Astrocyte of the spinal cord (primary cell): ENCODE measurements at places on chromosomes 6 and 20.

DNA sequence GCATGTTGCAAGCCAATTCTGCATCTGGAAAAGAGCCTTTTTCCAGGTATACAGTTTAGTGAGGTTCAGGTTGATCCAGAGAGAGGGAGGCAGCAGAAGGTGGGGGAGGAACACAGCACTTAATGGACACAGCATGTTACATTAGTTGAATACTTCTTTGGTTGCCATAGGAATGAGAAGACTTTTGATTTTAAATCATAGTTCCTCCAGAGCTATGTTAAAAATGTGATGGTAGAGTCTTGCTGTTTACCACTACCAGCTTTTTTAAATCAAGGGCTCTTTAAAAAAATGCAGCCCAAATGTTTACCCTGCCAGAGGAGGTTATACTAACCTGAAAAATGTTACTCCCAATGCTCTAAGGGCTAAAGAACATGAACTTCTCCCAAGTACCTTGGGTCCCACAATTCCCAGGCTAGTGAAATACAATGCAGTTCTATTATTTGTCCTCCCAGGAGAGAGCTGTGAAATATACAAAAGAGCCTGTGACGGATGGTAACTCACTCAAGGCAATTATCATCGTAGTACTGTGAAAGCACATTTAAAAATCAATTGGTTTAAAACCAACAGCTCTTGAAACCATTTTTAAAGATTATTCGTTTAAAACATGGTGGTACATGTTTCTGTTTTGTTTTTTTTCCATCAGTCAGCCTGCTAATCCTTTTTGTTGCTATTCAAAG, 6.9 kb upstream of the PHACTR1 start:
- peak; percentile 2 for DNase-seq

GRCh38 chr20:21075471-21075870, 30.7 kb downstream of the LINC00237 start:
- no peak for DNase-seq

DNA sequence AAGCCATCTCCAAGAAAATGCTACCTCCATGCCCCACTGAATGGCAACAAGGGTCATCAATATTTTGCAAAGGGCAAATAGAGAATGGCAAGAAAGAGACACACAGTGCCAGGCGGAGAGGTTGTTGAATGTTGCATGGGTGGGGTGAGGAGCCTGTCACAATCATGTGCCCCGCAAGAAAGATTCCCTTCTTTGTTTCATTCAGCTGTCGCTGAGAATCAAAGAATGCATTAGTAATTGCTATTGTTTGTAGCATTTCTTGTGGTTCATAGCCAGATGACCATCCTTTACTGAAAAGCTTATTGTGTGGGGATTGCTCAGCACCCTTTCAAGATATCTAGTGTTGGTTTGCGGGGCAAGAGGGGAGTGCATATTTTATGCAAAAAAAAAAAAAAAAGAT, 166.5 kb upstream of the QKI start:
- no peak for DNase-seq

GRCh38 chr20:15618912-15619311, 954.3 kb downstream of the KIF16B start:
- no peak for DNase-seq

GRCh38 chr20:36527331-36528125, 13.8 kb upstream of the MYL9 start:
- no peak for DNase-seq

DNA sequence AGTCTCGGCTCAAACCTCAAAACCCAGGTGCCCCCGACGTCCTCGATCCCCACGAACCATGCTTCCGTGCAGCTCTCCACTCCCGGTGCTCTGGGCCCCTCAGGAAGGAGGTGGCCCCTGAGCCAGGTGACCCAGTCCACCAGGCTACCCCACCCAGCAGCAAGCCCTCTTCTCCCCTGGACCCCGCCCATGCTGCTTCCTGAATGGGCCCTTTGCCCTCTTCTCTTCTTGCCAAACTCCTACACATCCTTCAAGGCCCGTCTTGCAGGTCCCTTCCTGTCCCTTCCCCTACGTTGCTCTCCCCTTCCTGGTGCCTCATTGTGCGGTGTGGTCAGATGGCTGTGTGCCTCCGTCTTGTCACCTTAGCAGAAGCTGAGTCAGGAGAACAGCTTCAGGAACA, 3.4 kb upstream of the GATA5 start:
- no peak for DNase-seq

- no peak for DNase-seq
Measured at GRCh38 chr6:12408752-12409151, 118.6 kb downstream of the EDN1 start.

DNA sequence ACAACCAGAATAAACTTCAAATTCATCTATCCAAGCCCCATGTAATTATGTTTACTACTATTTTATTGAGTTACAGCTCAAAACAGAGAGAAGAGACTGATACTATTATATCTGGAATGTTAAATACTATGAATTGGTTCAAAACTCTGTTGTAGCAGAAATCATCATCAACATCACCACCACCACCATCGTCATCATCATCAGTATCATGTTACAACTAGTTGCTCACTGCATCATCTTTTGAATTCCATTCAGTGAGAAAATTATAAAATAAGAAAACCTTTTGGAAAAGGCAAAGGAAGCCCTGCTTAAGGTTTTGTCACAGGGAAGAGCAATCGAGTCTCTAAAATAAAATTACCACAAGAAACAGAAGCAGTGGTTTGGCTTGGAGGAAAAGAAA, 36.2 kb upstream of the THEMIS start:
- DNase-seq: peak; percentile 23

GRCh38 chr20:57451795-57452661, 60.8 kb downstream of the RBM38 start:
- no peak for DNase-seq

- DNase-seq: no peak
Measured at GRCh38 chr6:95599706-95600105, 22.4 kb downstream of the MANEA start.

DNA sequence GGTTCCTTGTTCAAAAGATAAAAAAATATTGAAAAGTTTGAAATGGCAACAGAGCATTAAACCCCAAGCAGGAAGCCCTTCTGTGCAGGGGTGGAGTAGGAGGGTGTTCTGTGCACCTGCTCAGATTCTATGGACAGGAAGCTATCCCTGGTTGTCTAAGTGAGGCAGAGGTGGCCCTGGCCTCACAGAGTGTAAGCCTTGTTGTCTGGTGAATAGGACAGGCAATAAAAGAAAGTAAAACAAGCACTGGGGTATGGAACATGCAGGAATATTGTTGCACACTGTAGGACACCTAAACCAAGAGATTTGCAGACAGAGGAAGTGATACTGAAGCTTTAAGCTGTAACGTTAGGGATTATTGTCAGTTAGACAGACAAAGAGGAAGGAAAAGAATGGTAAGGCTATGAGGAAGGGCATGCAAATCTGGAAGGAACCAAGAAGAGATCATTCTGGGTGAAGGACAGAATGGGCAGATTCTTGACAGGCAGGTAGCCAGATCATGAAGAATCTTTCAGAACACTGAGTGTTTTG, 66.8 kb downstream of the TBC1D7 start:
- no peak for DNase-seq

- peak; percentile 92 for DNase-seq
Measured at GRCh38 chr6:163338671-163339405, 75.7 kb upstream of the QKI start.

DNA sequence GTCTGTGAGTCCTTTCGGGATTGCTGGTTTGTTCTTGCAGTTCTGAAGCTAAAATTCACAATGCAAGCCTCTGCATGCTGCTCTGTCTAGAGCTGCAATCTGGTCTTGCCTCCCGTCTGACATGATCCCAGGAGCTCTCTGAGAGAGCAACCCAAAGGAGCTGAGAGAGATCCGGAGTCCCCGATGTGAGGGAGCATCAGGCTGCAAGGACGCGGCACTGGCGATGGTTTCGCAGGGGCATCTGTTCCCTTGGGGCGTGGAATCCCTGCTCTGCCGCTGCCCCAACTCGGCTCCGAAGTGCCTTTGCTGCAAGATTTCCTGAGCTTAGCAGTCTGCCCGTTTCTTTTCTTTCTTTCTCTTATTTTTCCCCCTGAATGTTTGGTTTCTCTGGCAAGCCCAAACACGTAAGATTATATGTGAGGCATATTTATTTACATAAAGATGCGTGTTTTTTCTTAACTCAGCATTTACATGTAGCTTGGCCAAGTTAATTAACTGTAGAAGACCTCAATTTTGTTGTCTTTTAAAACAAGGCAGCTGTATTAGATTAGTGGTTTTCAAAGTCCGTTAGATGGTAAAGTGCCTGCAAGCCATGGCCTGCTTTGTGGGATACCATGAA, 873.0 kb downstream of the KIF16B start:
- no peak for DNase-seq

- no peak for DNase-seq
Measured at GRCh38 chr6:112865131-112865530, 518.0 kb downstream of the RFPL4B start.

GRCh38 chr20:38685271-38685670, 39.0 kb upstream of the SLC32A1 start:
- no peak for DNase-seq

DNA sequence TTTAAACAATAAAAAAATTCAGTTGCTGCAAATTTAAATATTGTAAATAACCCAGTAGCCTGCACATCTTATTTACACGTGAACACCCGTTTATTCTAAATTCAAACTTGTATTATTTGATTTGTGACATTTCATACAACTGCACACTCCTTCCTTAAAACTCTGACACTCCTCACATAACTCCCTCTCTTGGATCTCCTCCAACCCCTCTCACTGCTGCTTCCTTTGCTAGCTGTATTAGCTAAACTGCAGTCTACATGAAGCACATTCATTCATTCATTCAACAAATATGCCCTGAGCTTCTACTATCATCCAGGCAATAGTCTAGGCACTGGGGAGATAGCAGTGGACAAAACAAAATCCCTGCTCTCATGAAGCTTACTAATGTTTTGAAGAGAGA, 47.0 kb downstream of the FBXL4 start:
- DNase-seq: no peak

GRCh38 chr6:14742171-14742570, 503.7 kb upstream of the JARID2 start:
- no peak for DNase-seq

DNA sequence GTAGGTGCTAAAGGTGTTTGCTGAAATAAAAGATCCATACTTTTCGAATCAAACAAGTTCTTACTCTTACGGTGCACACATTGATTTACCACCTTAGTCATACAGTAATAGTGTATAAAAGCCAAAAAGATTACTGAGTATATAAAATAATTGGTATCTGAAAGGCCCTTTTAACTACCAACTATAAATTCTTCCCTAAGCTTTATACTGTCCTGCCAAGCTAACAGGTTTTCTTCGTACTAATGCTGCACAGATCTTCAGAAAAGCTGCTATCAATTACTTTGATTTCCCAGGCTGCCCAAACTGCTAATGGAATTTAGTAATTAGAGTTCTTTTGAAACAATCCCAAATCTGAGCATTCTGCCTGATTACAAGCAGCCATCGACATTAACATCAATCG, 97.5 kb downstream of the PRKN start:
- no peak for DNase-seq

- DNase-seq: no peak
Measured at GRCh38 chr6:120202878-120203277, 853.3 kb upstream of the MAN1A1 start.
